Tibial nerve (tissue), 4 donors: ENCODE measurements at places on chromosomes 2 and 18. TPM values are rescaled to one million over a fixed set of nuclear protein-coding genes. Genes with fewer than 3 reads are reported as not detected.
A peak's percentile ranks its signal among the peaks of the same experiment; 100 is the strongest.

CD8B2 gene
- not detected for total RNA-seq

DNA sequence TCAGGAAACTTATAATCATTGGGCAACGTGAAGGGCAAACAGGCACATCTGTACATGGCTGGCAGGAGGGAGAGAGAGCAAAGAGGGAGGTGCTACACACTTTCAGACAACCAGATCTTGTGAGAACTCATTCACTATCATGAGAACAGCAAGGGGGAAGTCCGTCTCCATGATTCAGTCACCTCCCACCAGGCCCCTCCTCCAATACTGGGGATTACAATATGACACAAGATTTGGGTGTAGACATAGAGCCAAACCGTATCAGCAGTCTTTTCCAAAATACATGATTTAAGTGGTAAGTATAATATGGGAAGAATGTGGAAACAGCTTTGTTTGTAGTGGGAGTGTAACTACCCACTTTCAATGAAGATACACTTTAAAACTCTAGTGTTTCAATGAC, 65.0 kb downstream of the EPB41L5 start:
- no peaks in the 10 kb centered on the region for H3K36me3 ChIP-seq
- no peaks in the 10 kb centered on the region for H3K27me3 ChIP-seq

DNAH6 gene
- total RNA-seq = 2.7 TPM

ST6GAL2 gene
- total RNA-seq = not detected

DNA sequence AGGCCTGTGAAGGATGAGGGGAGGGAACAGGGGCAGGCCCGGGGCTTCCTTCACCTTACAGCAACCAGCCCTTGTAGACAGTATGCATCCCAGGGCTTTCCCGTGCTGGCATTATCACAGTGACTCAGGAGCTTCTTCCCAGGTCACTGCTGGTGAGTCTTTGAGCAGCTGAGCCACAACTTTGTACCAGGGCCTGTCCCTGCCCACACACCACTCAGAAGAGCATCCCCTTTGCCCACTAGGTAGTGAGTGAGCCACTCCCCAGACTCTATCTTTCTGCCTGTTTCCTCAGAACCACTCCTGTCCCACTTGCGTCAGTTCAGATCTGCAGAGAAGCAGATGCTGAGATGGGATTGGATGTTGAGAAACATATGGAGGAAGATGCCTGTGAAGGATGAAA, 69.6 kb upstream of the ALPP start:
- H3K27me3 ChIP-seq = no peaks in the 10 kb centered on the region
- no peaks in the 10 kb centered on the region for H3K36me3 ChIP-seq
- no peaks in the 10 kb centered on the region for H3K4me1 ChIP-seq
- no peak overlapping the region for H3K27ac ChIP-seq

DNA sequence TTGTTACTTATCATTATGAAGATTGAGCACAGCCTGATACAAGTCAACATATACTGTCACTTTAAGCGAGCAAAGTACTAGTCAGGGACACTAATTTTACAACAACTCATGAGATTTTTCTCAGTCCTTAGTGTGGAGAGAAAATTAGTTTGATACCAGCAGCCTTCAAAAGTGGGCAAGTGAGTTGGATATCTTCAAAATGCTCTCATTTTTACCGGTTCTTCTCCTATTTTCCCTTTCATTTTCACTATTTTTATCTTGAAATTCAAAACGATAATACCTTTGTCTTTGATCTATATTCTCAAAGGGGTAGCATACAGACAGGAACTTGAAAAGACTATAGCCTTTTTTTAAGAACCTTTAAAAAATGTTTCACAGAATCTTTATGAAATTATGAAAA, 52.0 kb upstream of the UBXN4 start:
- H3K4me1 ChIP-seq = peaks cover 5% of the 10 kb centered on the region
- H3K4me3 ChIP-seq = no peak overlapping the region
- no peak for DNase-seq

DNA sequence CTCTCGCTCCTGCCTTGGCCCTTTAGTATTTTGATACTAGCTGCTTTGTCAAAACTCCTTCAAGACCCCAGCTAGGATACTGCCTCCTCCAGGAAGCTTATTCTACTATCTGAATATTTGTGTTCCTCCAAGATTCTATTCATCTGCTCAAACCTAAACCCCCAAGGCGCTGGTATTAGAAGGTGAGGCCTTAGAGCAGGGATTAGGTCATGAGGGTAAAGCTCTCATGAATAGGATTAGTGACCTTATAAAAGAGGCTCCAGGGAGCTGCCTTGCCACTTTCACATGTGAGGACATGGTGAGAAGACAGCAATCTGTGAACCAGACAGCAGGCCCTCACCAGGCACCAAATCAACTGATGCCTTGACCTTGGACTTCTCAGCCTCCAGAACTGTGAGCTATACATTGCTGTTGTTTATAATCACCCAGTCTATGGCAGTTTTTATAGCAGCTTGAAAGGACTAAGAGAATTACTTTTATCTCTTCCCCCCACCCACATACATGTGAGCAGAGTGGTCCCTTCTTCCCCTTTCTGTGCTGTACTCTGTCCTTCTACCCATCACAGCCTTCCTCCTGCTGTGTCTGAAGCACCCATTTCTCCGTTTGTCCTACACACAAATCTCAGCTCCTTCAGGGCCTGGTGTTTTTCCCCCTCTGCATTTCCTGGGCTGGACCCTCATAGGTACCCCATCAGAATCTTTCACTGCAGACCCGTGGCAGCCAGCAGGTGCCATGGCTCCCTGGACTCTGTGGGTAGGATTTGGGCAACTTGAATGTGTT, 54.5 kb downstream of the HS1BP3 start:
- H3K4me1 ChIP-seq = peaks cover 82% of the 10 kb centered on the region
- no peak for DNase-seq
- H3K4me3 ChIP-seq = no peak overlapping the region
- H3K27ac ChIP-seq = peak overlapping the region; percentile 85

DNA sequence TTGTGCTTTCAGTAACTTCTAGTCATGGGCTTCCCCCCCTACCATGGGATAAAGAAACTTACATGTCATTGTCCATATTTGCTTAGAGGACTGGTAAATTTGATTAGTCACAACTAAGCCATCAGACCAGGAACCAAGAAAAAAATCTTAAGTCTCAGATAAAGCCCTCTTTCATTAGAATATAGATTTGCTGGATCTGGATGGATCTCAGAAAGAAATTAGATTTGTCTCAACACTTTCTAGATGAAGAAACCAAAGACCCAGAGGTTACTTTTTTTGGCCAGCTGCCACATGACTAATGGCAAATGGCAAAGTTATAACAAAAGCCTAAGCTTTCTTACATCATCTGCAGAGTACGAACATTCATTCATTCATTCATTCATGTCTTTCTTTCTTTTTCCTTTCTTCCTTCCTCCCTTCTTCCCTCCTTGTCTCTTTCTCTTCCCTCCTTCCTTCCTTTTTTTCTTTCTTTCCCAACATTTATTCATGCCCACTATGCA, 60.2 kb downstream of the CDCA7 start:
- no peak overlapping the region for H3K4me3 ChIP-seq
- no peaks in the 10 kb centered on the region for H3K27me3 ChIP-seq
- no peak overlapping the region for H3K27ac ChIP-seq
- peaks cover 6% of the 10 kb centered on the region for H3K4me1 ChIP-seq
- H3K36me3 ChIP-seq = no peaks in the 10 kb centered on the region
- DNase-seq = no peak

DNA sequence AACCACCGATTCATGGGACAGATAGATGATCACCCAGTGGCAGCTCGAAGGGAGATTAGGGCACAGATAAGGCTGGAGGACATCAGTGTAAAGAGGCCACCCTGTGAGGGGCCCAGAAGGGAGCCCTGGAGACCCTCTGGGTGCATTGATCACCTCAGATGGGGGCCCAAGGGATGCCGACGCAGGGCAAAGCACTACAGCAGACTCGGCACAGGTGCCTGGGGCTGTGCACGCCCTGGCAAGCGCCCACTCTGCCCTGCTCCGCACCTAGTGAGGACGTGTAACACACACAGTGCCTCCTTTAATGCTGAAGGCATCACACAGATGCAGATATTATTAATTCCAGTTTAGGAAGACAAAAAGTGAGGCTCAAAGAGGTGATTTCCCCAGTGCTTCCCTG, 9.5 kb downstream of the GYPC start:
- H3K4me3 ChIP-seq = no peak overlapping the region
- peak overlapping the region; percentile 3 for H3K27ac ChIP-seq
- H3K36me3 ChIP-seq = no peaks in the 10 kb centered on the region
- no peaks in the 10 kb centered on the region for H3K27me3 ChIP-seq
- DNase-seq = no peak
- H3K4me1 ChIP-seq = peaks cover 12% of the 10 kb centered on the region

- no peak overlapping the region for H3K4me3 ChIP-seq
- no peaks in the 10 kb centered on the region for H3K4me1 ChIP-seq
- H3K27ac ChIP-seq = no peak overlapping the region
- no peaks in the 10 kb centered on the region for H3K27me3 ChIP-seq
- DNase-seq = no peak
Observed at GRCh38 chr2:1484131-1484884, 71.0 kb downstream of the TPO start.

GRCh38 chr2:16624436-16624780, 41.2 kb downstream of the CYRIA start:
- H3K4me3 ChIP-seq = no peak overlapping the region
- DNase-seq = no peak
- H3K4me1 ChIP-seq = peaks cover 51% of the 10 kb centered on the region
- H3K27me3 ChIP-seq = no peaks in the 10 kb centered on the region
- peaks cover 3% of the 10 kb centered on the region for H3K36me3 ChIP-seq
- H3K27ac ChIP-seq = peak overlapping the region; percentile 75

DNA sequence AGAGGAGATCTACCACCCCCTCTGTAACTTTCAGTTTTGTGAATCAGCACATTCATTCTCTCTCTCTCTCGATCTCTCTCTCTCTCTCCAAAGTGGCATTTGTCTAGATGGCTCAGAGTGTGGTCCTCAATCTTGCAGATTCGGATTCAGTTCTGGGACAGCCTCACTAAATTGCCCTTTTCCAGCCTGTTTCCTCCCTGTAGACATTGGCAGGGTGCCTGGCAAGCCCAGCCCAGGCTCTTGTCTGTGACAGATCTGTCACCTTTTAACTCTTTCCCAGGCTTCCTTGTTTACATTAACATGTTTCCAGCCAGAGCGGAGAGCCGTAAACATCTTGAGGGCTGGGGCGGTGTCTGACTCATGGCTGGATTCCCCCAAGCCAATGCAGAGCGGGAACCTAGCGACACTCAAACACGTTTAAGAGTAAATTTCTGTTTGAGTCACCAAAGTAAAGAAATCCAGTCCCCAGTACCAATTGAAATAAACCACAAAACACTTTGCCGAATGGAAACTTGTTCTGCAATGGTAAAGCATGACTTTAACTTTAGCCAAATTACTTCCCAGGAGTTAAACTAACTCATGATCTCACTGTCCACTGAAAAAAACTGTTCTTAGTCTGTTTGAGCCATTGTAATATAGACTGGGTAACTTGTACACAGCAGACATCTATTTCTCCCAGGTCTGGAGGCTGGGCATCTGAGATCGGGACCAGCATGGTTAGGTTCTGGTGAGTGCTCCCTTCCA, 6.6 kb upstream of the CYP27C1 start:
- no peak overlapping the region for H3K27ac ChIP-seq
- no peak for DNase-seq

DNA sequence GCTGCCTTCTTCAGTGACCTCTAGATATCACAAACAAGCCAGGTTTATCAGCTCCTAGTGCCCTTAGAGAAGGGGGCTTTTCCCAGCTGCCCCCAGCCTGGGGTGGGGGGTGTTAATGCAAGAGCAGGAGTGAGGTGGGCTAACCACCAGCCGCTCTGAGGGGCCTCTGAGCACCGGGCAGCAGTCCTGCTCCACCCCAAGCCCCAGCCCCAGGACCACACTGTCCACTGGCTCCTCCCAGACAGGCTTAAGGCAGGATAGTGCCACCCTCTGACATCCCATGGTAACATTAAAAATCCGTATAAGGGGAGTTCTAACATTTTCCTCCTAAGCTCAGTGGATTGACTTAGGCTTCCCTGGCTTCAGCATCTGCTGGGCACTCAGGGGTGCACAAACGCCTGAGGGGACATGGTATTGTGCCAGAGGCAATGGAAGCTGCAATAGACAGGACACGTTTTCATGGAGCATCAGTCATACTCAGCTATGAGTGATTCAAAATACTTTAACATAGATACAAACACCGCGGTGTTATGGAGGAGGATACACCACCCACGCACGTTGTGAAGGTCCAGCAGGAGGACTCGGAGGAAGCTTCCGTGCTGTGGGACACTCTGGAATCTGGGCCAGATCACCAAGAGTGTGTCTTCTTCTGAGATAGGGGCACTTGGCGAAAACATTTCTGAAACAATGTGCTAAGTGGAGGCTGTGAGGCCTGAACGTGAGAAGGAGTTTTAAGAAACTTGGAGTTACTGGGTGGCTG, 112.7 kb upstream of the EPC2 start:
- no peak overlapping the region for H3K4me3 ChIP-seq
- no peak for DNase-seq
- no peak overlapping the region for H3K27ac ChIP-seq

SLC4A5 gene
- 9.9 TPM for total RNA-seq

CXCR2 gene
- not detected for total RNA-seq

ANTXR1 gene
- 69.0 TPM for total RNA-seq

- no peak overlapping the region for H3K27ac ChIP-seq
- no peak for DNase-seq
- H3K27me3 ChIP-seq = no peaks in the 10 kb centered on the region
- no peaks in the 10 kb centered on the region for H3K36me3 ChIP-seq
- H3K4me1 ChIP-seq = no peaks in the 10 kb centered on the region
Observed at GRCh38 chr18:46601141-46601805, 55.7 kb downstream of the LOXHD1 start.
